Inflammatory macrophage treated with lipopolysaccharide for 1 hour (primary cell): ENCODE measurements at places on chromosomes 2 and 18.

GRCh38 chr2:11014026-11014425, 102.3 kb downstream of the KCNF1 start:
- no peak for DNase-seq

GRCh38 chr2:201734111-201734510, 35.7 kb upstream of the MPP4 start:
- no peak for DNase-seq

DNA sequence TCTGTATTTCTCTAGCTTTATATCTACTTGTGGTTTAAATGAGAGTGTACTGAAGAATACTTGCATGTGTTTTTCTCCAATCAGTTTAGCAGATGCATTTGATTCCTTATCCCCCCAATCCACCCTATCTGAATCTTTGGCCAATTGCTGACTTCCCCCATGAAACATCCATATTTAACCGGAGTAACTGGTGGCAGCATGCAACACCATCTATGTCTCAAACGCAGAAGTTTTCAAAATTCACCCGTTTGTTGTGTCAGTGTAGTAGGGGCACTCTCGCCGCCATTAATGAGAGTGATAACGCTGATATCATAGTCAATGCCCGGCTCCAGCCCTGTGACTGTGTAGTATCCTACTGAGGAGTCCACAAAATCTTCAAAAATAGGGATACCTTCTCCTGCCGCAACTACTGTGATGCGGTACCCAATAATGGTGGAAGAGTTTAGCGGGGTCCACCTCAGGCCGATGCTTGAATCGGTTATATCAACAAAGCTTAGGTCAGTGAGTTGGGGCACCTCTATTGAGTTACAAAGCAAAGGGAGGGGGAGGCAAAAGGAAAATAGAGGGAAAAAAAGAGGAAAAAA, 43.1 kb downstream of the FN1 start:
- DNase-seq: no peak

GRCh38 chr2:69434753-69435152, 2.5 kb downstream of the NFU1 start:
- no peak for DNase-seq

DNA sequence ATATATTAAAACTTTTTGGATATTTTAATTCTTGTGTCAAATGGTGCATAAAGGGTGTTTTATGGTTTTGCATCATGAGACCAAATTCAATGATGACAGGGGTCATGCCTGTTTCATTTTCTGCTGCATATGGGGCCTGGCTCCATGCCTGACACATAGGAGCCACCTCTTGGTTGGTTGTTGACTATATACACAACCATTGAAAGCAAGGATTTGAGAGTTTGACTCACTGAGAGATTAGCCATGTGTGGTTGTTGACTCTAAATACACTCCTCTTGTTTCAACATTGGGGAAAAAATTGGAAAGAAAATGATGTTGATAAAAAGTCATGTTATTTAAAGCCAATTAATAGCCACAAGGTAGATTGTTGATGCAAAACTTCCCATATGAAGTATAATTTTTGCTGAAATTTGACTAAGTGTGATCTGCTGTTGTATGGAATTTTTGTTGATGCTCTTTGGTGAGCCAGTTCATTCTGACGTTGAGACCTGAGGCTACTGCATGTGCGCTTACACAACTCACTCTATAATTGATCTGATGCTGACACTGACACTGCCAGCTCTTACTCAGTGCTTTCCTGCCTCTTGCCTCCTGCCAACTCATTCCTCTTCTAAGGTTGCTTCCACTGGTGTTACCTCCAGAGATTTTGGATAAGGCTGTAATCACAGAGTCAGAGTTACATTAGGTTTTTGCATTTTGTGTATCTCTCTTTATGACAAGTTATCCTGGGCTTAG, 446.2 kb upstream of the SLC14A2 start:
- DNase-seq: no peak

GRCh38 chr2:47344890-47345589, 57.9 kb upstream of the MSH2 start:
- DNase-seq: no peak
